ENCODE measurements at places on chromosomes 11 and 22.
A peak's percentile ranks its signal among the peaks of the same experiment; 100 is the strongest.

- no peak for DNase-seq
These were observed 7.5 kb upstream of the LARGE1 start for GRCh38 chr22:33927752-33928151.

- no peak for DNase-seq
These were observed 130.4 kb upstream of the PARVA start for GRCh38 chr11:12246989-12247388.

DNA sequence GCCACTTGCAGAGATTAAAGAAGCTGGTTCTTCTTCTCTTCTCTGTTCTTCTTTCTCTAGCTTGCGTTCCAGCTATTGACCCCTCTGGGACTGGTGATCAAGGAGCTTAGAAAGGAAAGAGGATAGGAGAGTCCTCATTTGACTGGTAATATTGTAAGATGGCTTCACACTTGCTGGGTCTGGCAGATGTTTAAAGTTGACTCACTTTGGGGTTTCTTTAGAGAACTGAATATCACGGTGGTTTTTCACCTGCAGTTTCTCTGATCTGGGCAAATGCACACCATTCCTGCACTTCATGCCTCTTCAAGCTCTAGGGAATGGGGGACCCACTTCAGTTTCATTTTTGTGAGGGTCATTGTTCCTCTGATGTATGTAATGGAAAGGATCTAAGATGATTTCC lies 41.8 kb upstream of the DEUP1 start:
- DNase-seq: no peak

DNA sequence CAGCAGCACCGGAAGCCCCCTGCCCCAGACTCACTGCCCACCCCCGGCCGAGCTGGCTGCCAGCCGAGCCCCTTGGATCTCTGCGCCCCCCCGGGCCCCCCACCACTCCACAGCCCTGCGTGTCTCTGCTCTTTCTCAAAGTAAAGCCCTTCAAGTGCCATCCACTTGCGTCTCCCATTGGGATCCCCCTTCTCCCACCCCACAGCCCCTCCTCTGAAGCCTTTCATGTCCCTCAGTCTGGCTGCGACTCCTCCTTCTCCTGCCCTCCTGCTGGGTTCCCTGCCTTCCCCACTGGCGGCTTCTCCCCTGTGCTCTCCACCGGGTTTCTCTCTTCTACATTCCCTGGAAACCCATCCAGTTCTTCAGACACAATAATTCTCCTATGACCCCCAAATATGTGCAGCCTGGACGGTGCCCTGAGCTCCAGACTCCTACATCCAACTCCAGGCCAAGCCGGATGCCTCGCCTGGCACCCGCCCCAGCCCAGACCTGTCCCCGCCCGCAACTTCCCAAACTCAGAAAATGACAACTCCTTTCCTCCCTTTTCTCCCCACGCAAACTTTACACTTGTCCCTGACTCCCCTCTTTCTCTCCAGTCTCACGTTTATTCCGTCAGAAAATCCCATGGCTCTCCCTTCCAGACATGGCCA lies 108.9 kb downstream of the WNT7B start:
- DNase-seq: no peak

DNA sequence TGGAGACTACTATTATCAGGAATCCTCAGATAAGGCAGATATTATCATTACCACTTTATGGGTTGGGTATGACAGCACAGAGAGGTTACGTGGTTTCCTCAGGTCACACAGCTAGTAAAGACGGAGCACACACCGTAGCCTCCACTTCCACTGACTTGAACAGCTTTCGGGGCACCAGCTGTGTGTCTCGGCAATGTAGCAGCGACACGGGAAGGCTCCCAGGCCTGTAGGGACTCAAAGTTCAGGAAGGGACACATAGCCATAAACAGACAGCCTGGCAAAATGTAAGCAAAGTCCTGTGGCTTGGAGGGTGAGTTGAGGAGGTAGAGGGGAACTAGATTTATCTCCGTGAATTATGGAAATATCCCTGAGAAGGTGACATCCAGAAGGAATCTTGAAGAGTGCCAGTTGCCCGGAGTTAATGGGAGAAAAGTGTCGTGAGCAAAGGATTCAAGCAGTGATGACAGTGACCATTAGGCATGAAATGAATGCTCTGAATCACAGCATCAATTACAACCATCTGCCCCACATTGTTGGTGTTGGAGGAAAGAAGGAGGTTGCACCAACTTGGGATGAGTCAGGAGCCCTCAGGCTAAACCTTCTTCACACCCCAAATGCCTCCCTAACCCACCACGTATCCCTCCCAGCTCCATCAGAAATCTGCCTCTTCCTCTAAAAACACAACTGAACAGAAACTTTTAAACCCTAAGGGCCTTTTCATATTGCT lies 106.7 kb upstream of the ASPHD2 start:
- DNase-seq: no peak

DNA sequence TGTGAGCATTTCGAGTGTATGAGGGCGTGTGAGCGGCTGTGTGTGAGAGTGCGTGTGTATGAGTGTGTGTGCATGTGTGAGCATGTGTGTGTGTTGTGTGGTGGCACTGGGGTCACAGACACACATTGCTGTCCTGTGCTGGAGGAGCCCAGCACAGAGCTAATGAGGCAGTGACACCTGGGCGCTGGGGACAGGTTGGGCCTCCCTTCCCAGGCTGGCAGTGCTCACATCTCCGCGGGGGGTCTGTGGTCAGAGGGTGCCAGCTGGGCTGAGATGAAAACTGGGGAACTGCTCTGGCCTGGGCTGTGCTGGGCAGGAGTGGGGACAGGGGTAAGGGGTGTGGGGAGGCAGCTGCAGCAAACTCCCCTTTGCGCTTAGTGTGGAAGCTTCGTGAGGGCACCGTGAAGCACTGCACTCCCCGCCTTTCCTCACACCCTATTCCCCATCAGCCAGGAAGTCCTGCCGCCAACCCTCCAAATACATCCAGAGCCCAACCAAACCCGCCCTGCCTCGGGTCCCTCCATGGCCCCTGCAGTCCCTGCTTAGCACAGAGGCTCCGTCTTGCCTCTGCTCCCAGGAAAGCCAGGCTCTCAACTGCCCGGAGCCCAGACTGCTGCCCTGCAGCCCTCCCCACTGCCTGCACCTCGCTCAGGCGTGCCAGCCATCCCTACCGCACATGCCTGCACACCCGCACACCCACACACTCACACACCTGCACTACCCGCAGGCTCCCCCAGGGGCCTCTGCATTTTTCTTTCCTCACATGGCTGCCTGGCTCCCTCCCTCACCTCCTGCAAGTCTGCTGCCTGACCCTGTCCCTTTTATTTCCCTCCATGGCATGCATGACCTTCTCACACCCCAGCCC lies 62.0 kb upstream of the THY1 start:
- DNase-seq: no peak

DNA sequence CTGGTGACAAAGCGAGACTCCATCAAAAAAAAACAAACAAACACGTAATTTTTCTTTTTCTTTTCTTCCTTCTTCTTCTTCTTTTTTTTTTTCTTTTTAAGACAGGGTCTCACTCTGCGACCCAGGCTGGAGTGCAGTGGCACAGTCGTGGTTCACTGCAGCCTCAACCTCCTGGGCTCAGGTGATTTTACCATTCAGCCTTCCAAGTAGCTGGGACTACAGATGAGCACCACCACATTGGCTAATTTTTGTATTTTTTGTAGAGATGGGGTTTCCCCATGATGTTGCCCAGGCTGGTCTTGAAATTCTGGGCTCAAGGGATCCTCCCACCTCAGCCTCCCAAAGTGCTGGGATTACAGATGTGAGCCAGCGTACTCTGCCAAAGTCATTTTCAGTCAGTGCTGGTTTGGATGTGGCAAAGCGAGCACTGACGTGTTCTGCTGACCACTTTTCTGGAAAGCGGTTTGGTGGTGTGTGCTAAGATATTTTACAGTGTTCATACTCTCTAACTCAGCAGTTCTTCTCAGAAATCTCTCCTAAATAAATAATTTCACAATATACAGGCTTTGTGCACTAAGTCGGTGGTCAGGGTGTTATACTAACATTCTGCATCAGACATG lies 10.7 kb downstream of the FAM118A start:
- no peak for DNase-seq

DNA sequence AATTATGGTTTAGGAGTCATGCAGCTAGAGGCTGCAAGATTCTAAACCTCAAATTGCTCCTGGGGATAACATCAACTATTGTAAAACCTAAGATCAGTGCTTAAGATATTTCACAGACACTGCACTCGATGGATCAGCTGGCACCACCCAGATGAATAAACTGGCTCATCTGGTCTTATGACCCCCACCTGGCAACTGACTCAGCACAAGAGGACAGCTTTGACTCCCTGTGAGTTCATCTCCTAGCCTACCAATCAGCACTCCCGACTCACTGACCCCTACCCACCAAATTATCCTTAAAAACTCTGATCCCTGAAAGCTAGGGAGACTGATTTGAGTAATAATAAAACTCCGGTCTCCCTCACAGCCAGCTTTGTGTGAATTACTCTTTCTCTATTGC lies 782 bp upstream of the TTC12 start:
- DNase-seq: no peak

- DNase-seq: no peak
These were observed 132.4 kb downstream of the RBFOX2 start for GRCh38 chr22:35896111-35896705.

DNA sequence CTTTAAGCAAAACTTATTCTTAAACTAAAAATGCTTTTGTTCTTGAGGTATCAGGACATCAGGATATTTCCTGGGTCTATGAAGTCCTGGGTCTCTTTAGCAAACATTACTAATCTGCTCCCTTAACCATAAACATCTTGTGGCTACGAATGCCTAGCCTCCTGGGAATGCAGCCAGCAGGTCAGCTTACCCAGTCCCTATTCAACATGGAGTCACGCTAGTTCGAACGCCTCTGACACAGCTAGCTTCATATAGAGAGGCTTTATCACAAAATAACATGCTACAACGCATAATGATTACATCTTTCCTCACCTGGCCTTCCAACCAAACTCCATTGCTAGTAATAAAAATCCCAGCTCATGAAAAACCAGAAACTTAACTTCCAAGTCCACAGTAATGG lies 17.5 kb upstream of the FIBIN start:
- DNase-seq: no peak

- DNase-seq: no peak
These were observed 36.0 kb downstream of the TTLL1 start for GRCh38 chr22:43053176-43053575.

GRCh38 chr22:22691716-22692701 lies 47.6 kb downstream of the GGTLC2 start:
- DNase-seq: no peak

- DNase-seq: no peak
These were observed 32.3 kb downstream of the MTMR2 start for GRCh38 chr11:95891423-95892170.

GRCh38 chr11:11463405-11463804 lies 110.4 kb upstream of the CSNK2A3 start:
- DNase-seq: no peak

DNA sequence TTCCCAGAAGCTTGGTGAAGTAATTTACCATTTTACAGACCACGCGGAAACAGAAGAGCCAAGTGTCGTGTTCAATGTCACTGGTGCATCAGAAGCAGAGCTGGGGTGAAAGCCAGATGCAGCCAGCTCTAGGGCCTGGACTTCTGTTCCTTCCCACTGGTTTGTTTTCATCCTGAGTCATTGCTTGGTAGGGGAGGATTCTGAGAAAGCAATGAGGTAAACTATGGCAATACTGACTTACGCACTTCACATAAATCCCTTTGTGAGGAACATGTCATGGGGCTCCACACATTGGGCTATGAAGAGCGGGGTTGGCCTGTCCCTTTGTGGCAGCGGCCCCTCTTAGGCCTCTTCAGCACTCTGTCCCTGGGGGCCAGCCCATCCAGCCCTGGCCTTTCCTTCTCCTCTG lies 52.4 kb upstream of the RBFOX2 start:
- no peak for DNase-seq

GRCh38 chr11:7246179-7246578 lies 5.5 kb upstream of the SYT9 start:
- DNase-seq: no peak

DNA sequence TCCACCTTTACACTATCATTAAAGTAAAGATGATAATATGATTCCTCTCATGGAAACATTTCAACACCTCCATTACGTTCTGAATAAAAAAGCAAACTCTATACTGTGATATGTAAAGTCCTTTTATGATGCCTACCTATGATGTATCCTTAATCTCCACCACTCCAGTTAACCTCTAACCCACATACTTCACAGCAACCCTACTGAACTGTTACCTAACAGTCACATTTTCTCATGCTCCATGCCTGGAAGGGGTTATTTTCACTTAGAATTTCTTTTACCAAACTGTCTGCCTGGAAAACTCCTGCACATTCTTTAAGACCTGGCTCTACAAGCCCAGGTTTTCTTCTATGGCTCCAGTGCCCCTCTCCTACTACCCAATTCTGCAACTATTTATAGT lies 129.1 kb downstream of the FCHSD2 start:
- no peak for DNase-seq

DNA sequence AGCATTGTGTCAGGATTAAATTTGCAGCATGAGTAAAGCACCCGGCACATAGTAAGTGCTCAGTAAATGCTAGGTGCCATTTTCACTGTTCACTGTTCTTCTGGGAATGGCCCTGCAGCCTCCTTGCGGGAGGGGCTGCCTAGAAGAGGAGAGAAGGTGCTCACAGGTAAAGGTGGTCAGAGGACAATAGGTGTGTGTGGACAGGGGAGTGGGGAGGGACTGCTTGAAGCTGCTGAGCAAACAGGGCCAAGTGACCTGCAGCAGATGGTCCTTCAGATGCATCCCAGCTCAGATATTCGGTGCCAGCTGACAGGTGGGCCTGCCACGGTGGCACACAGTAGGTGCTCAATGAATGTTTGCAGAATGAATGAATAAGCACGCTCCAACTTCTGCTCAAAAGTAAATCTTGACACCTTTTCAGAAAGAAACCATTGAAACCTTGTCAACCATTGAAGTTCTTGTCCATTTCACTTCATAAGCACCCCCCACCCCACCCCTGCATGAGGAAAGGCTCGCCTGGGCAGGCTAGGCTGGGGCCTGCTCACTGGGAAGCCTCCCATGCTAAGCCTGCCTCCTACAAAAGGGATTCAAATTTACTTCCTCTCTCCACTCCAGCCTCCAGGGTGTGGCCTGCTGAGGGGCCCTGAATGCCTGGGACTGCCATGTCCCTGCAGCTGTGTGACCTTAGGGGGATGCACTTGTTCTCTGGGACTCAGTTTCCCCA lies 1.6 kb downstream of the KIAA0930 start:
- DNase-seq: peak; percentile 16

DNA sequence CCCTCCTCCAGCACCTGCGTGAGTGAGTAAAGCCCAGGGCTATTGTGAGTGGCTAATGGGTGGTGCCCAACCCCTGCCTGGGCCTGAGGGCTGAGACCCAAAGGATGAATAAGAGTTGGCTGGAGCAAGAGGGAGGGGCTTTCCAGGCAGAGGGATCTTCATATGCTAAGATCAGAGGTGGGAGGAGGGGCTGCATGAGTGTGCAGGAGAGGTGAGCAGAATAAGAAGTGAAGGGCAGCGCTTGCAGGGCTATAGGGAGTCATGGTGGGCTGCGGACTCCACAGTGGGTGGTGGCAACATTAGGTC lies 3.9 kb downstream of the EMID1 start:
- no peak for DNase-seq

- no peak for DNase-seq
These were observed 7.9 kb upstream of the MACROD1 start for GRCh38 chr11:64173616-64174355.

Measured in hematopoietic multipotent progenitor cell treated with erythropoietin and hydrocortisone succinate and interleukin-3 and kit ligand, for 17 days (in vitro differentiated cells).